ENCODE measurements at places on chromosomes 4 and X.

- no peak for DNase-seq
Observed at GRCh38 chr4:6551660-6552059, 23.3 kb upstream of the MAN2B2 start.

GRCh38 chrX:38052096-38052495 lies 45.7 kb downstream of the SYTL5 start:
- peak; percentile 29 for DNase-seq

DNA sequence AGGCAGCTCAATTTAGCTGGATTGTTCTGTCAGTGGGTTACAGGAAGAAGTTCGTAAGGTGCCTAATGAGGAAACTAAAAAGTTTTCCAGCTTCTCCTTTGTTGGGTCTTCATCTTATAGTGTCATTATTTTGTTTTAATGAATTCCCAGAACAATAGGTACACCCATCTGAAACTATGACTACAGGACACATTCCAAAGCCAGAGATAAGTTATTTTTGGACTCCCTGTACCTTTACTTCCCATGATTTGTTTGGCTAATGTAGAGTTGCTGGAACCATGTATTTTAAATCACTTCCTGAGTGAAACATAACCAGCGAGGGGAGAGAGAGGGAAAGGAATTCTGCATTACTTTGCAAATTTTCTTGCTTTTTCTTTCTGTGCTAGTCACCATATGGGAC lies 114.0 kb downstream of the CLCN5 start:
- no peak for DNase-seq

- no peak for DNase-seq
Observed at GRCh38 chrX:133053861-133054598, 42.9 kb downstream of the USP26 start.

DNA sequence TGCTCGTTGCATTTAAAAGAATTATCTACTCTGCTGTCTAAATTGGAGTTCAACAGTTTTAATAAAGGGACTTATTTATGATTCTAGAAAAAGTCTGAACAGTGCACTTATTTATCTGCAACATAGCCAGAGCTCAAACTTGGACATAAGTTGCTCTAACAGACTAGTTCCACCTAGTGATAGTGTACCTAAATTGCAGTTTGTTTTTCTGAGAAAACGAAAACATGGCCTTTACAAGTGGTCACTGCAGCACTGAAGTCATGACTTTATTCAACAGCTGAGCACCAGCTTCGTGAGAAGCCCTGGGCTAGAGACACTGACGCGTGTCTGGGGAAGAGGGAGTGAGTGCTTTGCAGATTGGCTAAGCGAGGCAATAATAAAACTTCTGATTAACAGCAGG lies 77.3 kb upstream of the IGSF1 start:
- no peak for DNase-seq

DNA sequence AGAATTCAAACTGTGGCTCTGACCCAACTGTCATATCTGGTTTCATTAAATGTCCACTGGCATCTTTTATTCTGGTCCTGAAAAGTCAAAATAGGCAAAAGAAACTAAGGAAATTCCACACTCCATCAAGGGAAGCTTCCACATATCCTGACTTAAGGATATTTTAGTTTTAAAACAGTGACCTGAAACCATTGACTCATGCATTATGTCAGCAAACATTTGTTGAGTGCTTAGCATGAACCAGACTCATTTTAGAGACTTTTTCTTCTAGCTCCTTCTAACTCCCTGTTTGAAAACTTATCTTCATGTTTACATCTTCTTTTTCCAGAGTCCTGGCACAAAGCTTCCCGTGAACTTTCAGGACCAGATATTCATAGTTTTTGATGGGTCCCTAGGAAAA lies 6.9 kb upstream of the CXCL1 start:
- DNase-seq, result no peak

DNA sequence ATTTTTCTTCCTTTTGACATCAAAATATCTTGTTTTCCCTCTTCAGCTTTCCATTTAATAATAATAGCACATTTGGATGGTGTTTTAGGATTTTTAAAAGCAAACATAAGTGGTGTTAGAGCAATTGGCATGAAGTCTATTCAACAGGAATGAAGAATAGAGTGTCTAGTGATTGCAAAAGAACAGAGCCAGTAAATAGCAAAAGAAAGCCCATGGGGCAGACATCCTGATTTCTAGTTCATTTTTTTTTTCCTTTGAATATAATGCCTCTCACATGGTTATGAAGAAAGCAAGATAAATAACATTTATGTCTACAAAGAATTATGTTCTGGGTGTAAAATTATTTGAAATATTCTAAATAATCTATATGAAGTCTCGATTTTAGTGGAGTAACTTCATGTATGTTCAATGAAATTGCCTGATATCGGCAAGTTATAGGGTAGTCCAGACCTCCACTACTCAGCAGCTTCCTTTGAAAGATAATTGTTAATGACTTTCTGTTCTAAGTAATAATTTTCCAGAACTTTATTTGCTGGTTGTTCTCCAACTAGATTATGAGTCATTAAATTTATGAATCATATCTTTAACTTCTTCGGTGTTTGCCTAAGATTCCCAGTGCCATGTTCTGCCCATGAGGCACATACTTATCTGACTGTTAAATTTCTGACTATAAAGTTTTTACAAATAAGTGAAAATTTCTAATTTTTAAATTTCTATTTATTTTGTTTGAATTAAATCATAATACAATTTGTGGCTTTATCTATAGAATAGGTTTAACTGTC lies 587.9 kb downstream of the TLL1 start:
- DNase-seq, result no peak

Measured in inflammatory macrophage treated with lipopolysaccharide for 4 hours (primary cell).